ENCODE measurements at places on chromosomes 11 and 22.

- no peak for DNase-seq
Measured at GRCh38 chr11:130077671-130078070, 8.0 kb downstream of the APLP2 start.

- DNase-seq, result no peak
Measured at GRCh38 chr11:77039491-77040400, 5.5 kb downstream of the B3GNT6 start.

DNA sequence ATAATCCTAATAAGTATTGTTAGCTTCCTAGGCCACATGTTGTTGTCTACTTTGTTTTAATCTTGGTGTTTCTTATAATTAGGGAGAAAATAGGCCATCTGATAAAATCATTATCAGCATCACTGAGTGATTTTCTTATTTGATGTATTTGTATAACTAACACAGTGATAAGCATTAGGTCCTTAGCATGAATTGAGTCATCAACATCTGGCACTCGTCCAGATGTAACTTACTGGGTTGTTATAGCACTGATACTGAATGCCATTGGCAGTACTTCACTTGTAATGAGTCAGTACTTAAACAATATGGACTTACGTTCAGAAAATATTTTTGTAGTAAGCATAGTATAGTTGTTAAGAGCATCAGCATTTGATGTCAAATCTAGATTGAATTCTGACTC, 16.2 kb downstream of the API5 start:
- DNase-seq, result peak; percentile 2

GRCh38 chr22:43824724-43825420, 12.8 kb upstream of the EFCAB6 start:
- no peak for DNase-seq

GRCh38 chr11:76162336-76163288, 43.7 kb downstream of the WNT11 start:
- peak; percentile 40 for DNase-seq

DNA sequence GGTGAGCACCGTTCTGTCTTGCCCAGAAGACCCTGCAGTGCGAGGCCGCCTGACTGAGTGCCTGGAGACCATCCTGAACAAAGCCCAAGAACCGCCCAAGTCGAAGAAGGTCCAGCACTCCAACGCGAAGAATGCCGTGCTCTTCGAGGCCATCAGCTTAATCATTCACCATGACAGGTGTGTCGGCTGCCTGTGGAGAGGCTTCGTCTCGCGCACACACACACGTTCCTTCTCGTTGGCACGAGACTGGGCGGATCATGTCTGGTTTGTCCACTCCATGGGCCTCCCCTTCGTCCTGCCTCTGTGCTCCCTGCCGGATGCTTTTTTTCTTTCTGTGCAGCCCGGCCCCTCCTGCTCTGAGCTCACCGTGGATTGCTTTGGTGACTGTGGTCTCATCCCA, 51.1 kb downstream of the MUC6 start:
- no peak for DNase-seq

GRCh38 chr11:47889714-47890441, 41.7 kb upstream of the NUP160 start:
- DNase-seq, result no peak

DNA sequence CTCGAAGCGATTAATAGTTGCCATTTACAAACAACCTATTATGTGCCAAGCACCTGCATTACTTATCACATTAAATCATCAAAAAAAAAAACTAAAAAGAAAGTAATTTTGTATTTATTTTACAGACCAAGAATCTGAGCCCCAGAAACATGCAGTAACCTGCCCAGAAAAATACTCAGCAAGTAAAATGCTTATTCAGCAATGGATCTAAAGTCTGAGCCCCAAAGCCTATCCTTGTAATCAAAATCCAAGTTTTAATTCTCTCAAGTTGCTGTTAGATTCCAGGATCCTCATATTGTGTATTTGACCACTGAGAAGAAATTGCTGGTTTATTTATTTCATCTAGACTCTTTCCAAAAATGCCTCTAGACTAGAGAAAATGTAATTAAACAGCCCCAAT, 783.3 kb upstream of the API5 start:
- no peak for DNase-seq

GRCh38 chr11:70387564-70387963, 10.8 kb upstream of the CTTN start:
- DNase-seq, result no peak

DNA sequence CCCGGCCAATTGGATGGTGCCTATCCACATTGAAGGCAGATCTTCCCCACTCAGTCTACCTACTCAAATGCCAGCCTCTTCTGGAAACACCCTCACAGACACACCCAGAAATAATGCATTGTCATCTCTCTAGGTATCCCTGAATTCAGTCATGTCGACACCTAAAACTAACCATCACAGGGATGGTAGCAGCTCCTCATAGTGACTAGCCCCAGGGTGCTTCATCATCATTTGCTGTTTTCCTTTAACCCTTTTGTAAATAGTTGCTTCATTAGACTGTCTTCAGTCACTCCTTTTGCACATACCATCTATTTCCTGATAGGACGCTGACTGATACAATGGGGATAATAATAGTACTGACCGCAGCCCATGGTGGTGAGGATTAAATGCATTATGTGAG, 18.8 kb upstream of the AMOTL1 start:
- no peak for DNase-seq
